ENCODE measurements at places on chromosomes 4 and X.

DNA sequence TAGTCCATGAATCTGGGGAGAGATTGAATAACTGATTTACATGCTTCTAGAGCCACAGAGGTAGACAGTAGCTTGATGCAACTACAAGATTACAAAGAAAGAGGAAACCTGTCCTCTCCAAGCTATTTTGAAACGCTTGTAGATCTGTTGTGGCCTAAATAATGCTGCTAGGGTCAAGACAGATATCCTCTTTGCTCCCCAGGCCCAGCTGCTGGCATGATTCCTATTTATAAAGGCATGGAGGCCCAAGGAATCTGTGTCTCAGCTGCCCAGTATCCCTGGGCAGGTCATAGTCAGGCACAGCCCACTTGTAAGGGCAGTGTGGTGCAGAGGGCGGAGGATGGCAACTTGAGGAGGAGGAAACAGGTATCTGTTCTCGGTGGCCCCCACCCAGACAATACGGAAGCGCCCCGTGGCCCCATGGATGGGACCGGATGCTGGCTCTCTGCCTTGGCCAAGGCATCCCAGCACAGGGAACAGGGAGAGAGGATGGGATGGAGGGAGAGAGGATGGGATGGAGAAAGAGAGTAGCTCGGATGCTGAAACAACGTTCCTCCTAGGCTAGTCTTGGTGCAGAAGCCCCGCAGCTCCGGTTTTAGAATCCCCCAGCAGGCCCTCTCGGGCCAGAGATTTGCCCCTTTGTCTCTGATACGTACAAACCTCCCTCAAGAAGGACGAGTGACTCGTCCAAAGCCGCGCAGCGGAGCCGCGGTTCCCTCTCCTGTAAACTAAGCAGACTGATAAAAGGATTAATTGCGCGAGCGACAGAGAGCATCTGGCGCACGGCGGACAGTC, 767 bp upstream of the SMIM20 start:
- DNase-seq = no peak

DNA sequence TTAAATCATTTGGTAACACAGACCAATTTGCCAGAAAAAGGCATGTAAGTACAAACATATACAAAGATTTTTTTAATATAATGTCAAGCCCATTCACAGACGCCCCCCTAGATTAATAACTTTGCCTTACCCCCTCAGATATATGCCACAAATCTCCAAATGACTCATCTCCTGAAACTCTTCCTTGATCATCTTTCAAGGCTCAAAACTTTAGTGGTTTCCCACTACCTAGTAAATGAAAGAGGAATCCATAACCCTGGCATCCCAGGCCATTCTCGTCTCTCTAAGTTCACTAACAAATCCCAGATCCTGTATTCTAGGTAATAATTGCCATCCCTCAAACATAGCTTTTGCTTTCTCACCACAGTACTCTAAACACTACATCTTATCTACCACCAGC, 61.9 kb downstream of the PRSS12 start:
- DNase-seq = no peak

GRCh38 chr4:13529128-13529919, 15.0 kb downstream of the NKX3-2 start:
- no peak for DNase-seq

- DNase-seq = no peak
Measured at GRCh38 chrX:23937100-23937499, 29.3 kb downstream of the CXorf58 start.

GRCh38 chr4:91525621-91526020, 778.1 kb upstream of the GRID2 start:
- DNase-seq = no peak

DNA sequence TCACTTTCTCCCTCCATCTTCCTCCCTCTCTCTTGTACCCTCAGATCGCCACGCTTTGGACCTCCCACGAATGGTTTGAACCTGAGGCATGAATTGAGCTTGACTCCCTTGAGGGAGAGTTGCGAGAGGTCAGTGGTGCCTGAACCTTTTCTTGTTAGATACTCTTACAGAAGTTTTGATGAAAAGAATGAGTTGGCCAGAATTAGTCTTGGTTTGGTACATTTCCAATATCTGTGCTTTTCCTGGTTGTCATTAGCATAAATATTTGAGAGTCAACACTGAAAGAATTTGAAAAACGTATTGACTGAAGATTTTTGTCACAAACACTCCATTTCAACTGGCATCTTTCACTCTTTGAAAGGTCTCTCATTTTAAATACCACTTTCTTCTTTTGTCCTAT, 510.6 kb upstream of the DIPK2B start:
- DNase-seq = no peak

GRCh38 chrX:143781103-143781502, 60.6 kb upstream of the SPANXN2 start:
- DNase-seq = no peak

GRCh38 chrX:14073556-14073955, 43.9 kb upstream of the GEMIN8 start:
- no peak for DNase-seq

GRCh38 chr4:148868191-148868590, 426.0 kb upstream of the NR3C2 start:
- no peak for DNase-seq

- DNase-seq = no peak
Measured at GRCh38 chr4:123433976-123434375, 37.4 kb downstream of the SPRY1 start.

DNA sequence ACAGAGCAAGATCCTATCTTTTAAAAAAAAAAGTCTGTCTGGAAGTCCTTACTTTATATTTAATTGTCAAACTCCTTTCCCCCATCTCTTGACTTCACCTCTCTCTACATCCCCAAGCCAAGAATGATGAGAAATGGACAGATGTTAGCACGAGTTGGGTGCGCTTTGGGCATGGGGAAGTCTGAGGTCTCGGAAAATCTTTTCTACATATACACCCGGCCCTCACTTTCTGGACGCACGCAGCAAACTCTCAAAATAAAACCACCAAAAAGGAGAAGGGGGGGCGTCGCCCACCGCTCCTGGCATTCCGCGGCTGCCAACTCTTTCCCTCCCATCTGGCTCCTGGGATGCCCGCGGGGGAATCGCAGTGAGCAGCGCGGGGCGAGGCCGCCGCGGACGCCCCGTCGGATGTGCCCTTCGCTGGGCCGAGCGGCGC, 756 bp downstream of the IGFBP7 start:
- DNase-seq = no peak

DNA sequence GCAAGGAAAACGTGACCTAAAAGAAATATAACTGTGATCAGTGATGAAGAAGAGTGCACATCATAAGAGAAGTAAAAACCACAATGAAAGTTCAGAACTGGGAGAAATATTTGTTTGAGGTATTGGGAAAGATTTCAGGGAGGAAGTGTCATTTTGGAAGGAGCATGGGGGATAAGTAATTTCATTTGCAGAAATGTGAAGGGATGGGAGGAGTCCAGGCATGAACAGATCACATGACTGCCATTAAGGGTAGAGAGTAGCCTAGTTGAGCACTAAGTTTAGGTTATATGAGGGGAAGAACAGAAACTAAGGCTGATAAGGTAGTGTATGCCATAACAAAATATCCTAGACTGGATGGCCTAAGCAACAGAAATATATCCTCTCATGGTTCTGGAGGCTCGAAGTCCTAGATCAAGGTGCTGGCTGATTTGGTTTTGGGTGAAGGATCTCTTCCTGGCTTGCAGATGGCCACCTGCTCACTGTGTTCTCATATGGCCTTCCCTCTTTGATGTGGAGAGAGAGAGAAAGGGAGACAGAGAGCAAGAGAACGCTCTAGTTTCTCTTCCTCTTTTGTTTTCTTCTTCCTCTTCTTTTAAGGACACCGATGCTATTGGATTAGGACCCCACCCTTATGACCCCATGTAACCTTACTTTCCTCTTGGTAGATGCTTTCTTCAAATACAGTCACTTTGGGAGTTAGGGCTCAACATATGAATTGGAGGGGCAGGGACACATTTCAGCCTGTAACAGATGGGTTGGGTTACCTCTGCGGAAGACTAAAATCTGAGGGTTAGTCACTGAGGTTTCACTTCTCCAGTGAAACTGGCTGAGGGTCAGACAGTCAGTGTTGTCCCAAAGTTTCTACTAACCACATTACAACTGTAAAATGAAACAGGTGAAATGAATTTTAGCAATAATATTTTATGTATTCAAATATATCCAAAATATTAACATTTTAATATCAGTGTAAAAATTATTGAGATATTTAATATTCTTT, 77.9 kb downstream of the EGF start:
- no peak for DNase-seq

- DNase-seq = no peak
Measured at GRCh38 chr4:37879365-37879764, 11.5 kb upstream of the TBC1D1 start.

DNA sequence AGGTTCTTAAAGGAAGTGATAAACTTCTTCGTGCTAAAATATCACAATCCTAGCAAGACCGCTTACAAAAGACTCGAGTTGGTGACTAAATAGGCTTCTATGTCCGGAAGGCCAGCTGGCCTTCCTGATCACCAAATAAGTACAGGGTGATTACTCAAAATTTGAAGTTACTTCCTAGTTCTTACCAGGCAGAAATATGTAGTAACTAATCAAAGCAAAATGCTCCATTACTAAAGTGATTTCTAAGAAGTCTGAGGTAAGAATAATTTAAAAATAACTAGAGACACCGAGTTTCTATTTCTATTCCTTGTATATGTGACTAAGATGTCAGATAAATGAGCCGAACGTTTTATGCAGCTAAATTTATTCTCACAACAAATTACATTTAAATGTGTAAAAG, 62.2 kb downstream of the NSUN7 start:
- no peak for DNase-seq

- DNase-seq = no peak
Measured at GRCh38 chrX:20434986-20435385, 168.3 kb upstream of the RPS6KA3 start.

GRCh38 chr4:143406523-143406922, 69.8 kb downstream of the GAB1 start:
- peak; percentile 70 for DNase-seq

DNA sequence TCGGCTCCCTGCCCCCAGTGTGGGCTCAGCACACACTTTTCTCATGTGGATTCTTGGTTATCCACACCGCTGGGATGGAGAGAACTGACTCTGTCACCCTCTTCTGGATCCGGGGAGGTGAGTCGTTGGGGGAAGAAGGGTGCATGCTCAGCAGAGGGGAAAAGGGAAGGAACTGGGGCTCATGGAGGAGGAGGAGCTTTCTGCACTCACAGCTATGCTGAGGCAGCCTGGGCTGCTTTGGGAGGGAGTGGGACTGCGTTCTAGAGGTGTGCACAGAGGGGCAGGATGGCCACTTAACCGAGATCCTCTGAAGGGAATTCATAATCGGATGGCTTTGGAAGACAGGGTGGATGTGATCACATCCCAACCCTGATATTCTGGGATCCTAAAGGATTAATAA, 51.6 kb downstream of the RTL5 start:
- DNase-seq = no peak

- no peak for DNase-seq
Measured at GRCh38 chr4:68904786-68905185, 46.8 kb downstream of the UGT2A3 start.

DNA sequence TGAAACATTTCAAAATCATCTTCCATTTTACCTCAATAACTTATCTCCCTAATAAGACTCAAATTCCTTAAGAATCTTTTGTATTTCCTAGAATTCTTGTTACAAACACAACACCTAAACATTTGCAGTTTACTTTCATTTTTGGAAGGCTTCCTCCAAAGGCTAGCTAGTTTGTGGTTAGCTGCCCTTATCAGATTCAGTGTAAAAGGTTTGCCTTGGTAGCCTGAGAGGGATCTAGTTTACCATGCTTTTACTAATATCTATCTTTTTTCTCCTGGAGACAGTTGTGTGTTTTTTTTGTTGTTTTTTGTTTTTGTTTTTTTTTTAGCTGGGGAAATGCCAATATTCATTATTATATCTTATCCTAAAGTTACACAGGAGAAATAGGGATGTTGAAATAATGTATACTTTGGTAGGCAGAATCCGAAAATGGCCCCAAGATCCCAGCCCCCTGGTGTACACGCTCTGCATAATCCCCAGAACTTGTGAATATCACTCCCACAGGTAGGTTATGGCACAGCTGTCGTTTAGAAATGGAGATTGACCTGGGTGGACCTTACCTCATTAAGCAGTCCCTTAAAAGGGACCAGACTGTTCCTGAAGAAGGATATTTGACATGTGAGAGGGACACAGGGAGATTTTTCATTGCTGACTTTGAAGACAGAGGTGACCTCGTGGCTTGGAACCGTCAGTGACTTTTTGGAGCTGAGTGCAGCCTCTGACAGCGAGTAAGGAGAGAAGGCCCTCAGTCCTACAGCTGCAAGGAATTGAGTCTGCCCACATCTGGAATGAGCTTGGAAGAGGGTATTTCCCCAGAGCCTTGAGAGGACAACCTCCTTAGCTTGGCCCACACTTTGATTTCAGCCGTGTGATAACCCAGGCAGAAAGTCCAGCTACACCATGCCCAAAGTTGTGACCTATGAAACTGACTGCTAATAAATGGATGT, 33.4 kb downstream of the SEPTIN11 start:
- no peak for DNase-seq

DNA sequence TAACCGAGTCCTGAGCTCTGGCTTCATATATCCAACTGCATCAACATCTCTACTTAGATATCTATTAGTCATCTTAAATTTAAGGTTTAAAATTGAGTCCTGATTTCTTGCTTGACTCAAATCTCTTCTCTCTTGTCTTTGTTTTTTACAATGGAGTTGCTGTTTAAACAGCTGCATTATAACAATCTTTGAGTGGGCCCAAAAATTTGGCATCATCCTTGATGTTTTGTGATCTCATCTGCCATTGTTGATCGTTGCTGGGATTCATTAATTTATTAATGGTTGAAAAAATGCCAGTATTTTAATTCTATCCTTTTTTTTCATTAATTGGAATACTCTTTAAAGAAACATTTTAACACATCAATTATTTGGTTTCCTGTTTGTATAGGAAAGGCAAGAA, 82.2 kb downstream of the STIM2 start:
- no peak for DNase-seq

DNA sequence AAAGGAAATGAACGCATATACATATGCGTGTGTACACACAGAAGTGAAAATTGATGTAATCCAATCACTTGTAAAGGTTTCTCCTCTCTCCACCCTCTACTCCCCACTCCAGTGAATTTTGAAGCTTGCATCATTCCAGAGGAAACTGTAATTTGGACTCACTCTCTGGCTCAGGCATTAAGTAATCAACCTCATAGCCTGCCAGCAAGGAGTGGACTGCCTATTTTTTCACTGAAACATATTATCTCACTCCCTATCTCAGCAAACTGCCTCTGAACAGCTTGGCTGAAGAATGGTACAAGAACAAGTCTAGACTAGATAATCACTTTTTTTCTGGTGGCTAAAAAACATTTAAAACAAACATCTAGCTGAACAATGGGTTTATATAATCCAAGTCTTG, 124.2 kb downstream of the C4orf51 start:
- DNase-seq = no peak

DNA sequence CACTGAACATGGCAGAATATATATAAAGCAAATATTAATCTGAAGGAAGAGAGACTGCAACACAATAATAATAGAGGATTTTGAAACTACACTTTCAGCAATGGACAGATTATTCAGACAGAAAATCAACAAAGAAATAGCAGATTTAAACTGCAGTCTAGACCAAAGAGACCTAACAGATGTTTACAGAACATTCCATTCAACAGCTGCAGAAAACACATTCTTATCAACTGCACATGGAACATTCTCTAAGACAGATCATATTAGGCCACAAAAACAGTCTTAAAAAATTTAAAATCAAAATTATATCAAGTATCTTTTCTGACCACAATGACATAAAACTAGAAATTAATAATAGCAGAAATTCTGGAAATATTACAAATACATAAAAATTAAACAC, 27.1 kb downstream of the CENPE start:
- DNase-seq = no peak

- DNase-seq = no peak
Measured at GRCh38 chr4:119626420-119626819, 2.2 kb downstream of the PDE5A start.

- no peak for DNase-seq
Measured at GRCh38 chr4:142809559-142809958, 36.5 kb downstream of the INPP4B start.
